CD8-positive, alpha-beta T cell (primary cell): ENCODE measurements at places on chromosomes 6 and 20. TPM values are rescaled to one million over a fixed set of nuclear protein-coding genes. Genes with fewer than 3 reads are reported as not detected.

DNA sequence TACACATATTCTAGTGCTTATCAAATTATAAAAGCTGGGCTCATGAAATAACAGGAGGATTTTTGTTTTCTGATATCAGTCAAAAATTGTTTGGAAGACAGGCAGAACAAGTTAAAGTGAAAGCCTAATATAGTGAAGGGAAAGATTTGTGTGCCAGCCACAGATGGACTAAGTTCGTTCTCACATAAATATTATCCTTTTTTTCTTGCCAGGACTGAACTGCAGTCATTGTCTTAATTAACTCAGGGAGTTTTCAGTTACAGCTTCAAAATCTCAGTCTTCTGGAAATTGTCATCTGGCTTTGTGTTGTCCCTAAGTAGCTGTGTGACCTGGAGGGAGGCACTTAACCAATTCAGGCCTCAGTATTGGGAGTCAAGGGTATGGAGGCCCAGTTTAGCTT is 40.7 kb downstream of the PLCB4 start:
- no peak for DNase-seq
- no peaks in the 10 kb centered on the region for H3K4me1 ChIP-seq
- H3K27me3 ChIP-seq, result no peaks in the 10 kb centered on the region
- no peak overlapping the region for H3K27ac ChIP-seq

The ACTL10 gene
- total RNA-seq, result 0.75 TPM

The CNR1 gene
- not detected for total RNA-seq

The KCNK16 gene
- total RNA-seq, result not detected

The APCDD1L gene
- total RNA-seq, result not detected
